ENCODE measurements at places on chromosomes 11 and 22.
A peak's percentile ranks its signal among the peaks of the same experiment; 100 is the strongest.

DNA sequence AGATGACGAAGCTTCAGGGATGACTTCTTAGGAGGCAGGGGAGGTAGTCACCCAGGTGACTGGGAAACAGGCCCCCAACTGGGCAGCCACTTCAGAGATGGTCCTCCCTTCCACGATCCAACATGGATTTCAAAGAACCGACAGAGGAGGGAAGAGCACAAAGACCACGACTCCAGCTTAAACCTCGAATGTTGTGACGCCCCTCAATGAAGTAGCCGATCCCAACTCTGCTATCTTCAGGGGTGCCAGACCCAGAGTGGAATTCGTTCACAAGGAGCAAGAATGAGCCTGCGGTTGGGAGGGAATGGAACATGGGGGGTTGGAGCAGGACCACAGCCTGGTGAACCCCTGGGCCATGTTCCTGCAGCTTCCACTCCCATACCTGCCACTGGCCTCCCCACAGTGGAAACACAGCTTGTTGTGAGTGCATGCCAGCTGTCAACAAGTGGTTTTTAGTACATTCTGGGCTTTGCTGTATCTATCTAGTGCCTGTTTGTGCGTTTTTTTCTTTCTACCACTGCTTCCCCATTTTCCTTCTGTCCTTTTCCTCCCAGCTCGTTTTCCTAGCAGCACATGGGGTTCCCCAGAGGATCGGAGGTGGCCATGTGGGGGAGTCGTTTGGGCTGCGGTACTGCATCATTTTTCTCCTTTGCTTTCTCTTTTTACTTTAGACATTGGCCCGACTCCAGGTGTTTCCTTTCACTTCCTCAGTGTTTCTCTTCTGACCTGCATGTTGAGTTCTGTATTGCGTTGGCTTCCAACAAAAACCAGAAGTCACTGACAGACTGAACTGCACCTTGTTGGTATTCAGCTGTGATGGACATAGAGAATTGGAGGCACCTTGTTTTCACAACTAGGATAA lies 65.8 kb downstream of the MORC2 start:
- no peak for DNase-seq

- no peak for DNase-seq
Measured at GRCh38 chr11:122293296-122294023, 177.4 kb upstream of the BLID start.

- peak; percentile 84 for DNase-seq
Measured at GRCh38 chr11:75706260-75706729, 11.3 kb upstream of the MOGAT2 start.

GRCh38 chr11:62601122-62601371 lies 618 bp downstream of the MTA2 start:
- DNase-seq: no peak

- no peak for DNase-seq
Measured at GRCh38 chr11:122578171-122578825, 77.2 kb upstream of the UBASH3B start.

DNA sequence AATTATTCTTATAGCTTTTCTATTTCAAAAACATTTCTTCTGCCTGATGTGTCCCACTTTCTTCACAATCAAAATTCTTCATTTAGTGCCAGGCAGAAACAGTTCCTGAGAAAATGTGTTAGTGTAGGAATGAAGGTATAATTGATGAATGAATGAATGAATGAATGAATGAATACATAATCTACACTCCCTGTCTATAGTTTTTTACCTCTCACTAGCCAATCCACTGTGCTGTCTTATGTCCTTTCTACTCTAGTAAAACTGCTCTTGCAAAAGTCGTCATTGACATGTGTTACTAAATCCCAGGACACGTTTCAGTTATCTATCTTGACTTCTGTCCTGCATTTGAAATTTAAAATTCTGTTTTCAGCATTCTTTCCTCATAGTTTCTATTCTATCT lies 42.9 kb downstream of the CHORDC1 start:
- no peak for DNase-seq

GRCh38 chr11:12454782-12455181 lies 77.4 kb downstream of the PARVA start:
- no peak for DNase-seq

DNA sequence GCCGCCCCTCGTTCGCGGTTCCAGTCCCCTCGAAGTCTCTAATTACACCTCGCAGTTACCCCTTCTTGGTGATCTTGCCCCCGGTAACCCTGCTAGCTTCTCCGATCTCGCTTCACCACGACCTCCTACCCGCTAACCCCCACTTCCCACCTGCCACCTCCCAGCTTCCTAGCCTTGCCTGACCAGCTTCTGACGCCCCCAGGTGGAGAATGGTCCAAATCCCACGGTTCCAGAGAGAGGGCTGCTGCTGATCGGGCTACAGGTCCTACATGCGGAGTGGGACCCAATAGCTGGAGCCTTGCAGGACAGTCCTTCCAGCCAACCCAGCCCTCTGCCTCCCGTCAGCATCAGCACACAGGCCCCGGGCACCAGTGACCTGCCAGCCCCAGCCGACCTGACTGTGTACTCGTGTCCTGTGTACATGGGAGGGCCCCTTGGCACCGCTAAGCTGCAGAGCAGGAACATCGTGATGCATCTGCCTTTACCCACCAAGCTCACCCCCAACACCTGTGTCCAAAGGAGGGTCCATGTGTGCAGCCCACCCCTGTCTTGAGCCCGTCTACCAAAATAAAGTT lies 31.9 kb downstream of the RRP8 start:
- no peak for DNase-seq

DNA sequence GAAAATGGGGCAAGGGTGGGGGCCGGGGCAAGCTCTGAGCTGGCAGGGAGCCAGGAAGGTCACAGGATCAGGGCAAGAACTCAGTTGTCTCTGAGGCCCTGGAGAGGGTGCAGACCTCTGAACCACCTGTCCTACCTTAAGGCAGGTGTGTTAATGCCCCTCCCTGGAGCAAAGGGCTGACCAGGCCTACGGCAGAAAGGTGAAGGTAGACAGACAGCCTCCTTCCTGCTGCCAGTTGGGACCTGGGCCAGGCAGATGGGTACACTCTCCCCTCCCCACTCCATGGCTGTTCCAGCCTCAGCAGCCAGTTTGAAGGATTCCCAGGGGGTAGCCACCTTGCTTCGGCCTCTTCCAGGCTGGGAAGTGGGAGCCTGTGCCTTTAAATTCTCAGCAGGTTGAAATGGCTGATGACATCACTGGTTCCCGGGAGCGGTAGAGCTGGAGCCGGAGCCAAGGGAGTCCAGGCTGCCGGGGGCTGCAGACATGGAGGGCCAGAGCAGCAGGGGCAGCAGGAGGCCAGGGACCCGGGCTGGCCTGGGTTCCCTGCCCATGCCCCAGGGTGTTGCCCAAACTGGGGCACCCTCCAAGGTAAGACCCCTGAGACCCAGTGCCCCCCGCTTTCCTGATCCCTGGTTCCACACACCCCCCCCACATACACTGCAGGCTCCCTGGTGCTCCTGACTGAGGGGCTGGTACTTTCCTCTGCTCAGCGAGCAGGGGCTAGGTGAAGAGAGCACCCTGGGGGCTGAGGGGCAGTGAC lies at the start of gene INPP5J:
Gene INPP5J (plus strand): TSS at position 435 of the 760 bp plus-strand sequence. CDS start 49 bp downstream, at position 484.
- no peak for DNase-seq

GRCh38 chr11:30125456-30125855 lies 105.4 kb upstream of the FSHB start:
- no peak for DNase-seq
